ENCODE measurements at places on chromosomes 2 and 18.
A peak's percentile ranks its signal among the peaks of the same experiment; 100 is the strongest.

GRCh38 chr2:155662224-155662623 is 670.3 kb downstream of the NR4A2 start:
- no peak for DNase-seq

GRCh38 chr2:63695583-63695982 is 106.8 kb downstream of the MDH1 start:
- DNase-seq = no peak

DNA sequence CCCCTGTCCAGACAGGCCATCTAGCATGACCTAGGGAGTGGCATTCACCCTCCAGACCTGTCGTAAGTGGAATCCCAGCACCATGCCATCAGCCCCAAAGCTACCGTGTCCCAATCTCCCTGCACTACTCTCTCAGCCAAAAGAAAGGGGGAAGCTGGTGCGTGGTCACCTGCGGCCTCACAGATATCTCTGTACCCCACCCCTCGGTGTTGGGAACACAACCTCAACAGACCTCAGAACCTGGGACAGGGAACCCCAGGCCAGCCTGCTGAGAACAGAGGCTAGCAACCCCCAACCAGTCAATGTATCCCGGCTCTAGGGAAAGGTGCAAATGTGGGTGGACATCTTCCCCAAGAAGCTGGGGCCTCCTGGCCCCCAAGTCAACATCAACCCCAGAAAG is 38.2 kb downstream of the LMAN2L start:
- DNase-seq = no peak

GRCh38 chr2:171807831-171808393 is 86.1 kb downstream of the SLC25A12 start:
- DNase-seq = no peak

GRCh38 chr2:94872088-94872618 is 923 bp downstream of the TEKT4 start:
- no peak for DNase-seq

- no peak for DNase-seq
Measured at GRCh38 chr2:224598678-224599077, 13.5 kb upstream of the CUL3 start.

DNA sequence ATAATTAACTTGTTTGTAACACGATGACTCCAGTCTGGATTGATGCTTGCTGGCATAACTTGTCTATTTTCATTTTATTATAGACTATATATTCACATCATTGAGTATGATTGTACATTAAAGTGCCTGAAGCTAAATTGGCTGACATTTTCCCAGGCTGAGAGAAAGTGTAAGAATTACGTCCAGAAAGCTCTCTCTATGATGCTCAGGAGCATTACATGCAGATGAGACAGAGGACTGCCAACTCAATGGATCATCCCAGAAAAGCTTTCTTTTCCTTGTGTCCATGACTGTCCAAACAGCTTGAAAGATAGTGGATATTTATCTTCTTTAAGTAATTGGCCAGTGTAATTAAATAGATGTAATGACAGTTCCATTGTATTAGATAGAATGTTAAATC is 1372.2 kb upstream of the TMEFF2 start:
- no peak for DNase-seq

- DNase-seq = no peak
Measured at GRCh38 chr18:9189491-9189890, 52.9 kb downstream of the ANKRD12 start.

DNA sequence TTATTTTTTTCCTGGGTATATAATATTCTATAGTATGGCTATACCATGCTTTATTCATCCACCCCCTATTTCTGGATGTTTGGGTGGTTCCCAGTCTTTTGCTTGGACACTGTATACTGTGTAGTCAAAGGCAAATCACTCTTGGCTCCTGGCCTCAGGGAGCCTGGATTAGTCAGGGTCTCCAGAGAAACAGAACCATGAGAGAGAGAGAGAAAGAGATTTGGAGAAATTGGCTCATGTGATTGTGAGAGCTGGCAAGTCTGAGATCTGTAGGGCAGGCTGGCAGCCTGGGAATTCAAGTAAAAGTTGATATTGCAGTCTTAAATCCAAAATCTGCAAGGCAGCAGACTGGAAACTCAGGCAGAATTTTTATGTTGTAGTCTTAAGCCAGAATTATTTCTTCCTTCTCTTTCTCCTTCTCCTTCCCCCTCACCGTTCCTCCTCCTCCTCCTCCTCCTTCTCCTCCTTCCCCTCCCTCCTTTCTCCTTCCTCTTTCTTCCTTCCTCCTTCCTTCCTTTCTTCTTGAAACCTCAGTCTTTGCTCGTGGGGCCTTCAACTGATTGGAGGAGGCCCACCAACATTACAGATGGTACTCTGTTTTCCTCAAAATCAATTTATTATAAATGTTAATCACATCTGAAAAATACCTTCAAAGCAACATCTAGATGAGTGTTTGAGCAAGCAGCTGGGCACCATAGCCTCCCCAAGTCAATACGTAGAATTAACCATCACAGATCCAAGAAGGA is 33.0 kb downstream of the CTIF start:
- no peak for DNase-seq

GRCh38 chr2:121489911-121490583 is 40.6 kb upstream of the RNU4ATAC start:
- DNase-seq = no peak

DNA sequence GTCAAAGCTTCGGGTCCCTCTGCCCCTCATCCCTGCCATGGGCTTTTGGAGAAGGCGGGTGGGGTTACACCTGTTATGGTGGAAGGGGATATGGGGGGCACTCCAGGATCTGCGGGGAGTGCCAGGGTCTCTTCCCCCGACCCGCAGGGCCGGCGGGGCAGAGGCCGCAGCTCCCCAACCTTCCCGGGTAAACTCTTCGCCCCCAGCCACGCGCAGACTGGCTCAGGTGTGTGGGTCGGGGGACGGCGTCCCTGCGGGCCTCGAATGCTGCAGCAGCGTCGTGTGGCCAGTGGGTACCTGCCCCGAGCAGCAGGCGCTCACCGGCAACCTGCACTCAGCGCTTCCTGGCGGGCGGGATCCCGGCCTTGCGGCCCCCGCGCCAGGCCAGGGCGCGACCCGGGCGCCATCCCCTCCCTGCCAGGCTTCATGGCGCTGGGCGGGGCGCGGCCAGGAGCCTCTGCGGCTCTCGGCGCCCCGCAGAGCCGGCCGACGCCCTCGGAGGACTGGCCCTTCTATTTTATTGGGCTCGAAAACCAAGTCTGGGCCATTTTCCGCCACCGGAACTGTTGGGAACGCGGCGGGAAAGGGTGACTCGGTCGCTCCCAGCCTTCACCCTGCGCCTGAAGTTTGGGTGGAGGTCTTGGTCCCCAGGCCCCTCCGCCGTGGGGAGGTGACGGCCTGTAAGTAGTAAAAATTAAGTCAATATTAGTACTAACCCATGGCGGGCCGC is 4.5 kb downstream of the GBX2 start:
- DNase-seq = no peak

DNA sequence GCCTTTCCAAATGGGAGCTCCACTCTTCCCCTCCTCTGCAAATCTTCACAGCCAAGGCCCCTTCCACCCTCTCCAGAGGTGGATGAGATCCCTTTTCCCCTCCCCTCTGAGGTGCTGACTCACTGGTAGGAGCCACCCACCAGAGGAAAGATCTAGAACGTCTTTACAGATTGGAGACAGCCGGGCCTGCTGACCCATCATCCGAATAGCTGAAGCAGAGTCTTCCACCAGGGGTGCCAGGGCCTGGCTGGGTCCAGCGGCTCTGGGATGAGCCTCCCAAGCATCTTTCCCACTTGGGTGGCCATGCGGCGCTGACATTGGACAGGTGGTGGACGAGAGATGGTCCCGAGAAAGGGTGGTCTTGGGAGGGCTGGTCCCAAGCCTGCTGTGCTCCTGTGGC is 9.0 kb downstream of the ERFE start:
- DNase-seq = no peak

- DNase-seq = no peak
Measured at GRCh38 chr2:74503506-74504475, 3.7 kb downstream of the PCGF1 start.

- no peak for DNase-seq
Measured at GRCh38 chr2:170562928-170563327, 152.2 kb upstream of the SP5 start.

GRCh38 chr18:9914584-9915290 is 921 bp downstream of the VAPA start:
- peak; percentile 38 for DNase-seq

DNA sequence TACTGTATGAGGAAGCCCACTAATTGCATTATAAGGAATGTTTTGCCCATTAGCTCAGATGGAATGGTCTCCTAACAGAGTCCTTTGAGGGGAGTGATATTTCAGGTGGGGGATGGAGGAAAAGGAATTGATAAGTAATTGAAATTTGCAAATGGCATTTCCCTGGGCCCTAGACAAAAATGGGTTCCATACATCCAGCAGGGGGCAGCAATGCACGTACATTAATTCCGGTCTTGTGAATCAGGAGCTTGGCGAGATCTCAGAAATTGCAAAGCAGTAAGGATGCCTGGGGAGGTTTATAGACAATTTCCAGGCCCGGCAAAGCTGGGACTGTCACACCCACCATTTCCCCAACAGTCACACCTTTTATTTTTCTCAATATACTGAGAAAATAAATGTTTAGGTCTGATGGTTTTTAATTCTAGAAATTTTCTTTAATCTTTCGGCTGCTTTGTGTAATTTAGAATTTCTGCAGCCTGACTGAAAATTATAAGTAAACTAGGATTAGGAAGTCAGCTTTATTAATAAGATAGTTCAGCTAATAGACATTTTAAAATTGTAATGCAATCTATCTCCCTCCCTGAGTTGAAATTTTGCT is 122.8 kb downstream of the LYPD1 start:
- DNase-seq = no peak

- DNase-seq = no peak
Measured at GRCh38 chr2:215479121-215479520, 43.3 kb upstream of the FN1 start.

DNA sequence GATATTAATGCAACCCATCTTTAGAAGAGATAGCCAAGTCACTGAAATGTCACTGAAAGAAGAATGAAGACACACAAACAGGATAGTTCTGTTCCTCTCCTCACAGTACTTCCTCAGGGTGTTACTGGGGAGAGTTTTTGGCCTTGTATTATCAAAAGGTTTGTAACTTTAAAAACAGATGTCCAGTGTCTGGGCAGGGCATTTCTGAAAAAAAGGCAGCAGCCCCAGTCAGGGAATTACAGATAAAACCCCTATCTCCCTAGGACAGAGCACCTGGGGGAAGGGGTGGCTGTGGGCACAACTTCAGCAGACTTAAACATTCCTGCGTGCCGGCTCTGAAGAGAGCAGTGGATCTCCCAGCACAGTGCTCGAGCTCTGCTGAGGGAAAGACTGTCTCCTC is 30.8 kb downstream of the LANCL1 start:
- DNase-seq = no peak

DNA sequence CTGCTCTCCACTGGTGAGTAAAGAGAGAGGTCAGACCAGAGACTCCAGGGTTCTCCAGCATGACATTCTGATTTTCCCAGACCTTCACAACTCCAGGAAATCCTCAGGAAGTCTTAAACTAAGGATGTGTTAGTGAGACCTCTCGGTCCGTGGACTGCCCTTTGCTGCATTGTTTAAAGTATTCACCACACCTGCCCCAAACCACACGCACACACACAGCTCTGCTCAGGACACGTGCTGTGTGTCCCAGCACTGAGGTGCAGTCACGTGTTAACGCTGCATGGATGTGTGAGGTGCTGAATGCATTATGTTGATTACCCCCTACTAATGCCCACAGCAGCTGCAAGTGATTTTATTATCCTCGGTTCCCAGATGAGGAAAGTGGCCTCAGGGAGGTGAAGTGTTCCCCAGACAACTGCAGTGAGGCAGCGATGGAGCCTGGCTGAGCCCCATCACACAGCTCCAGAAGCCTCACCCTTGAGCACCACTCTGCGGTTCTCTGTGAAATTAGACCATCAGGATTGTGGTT is 68.4 kb downstream of the TRAPPC12 start:
- no peak for DNase-seq

DNA sequence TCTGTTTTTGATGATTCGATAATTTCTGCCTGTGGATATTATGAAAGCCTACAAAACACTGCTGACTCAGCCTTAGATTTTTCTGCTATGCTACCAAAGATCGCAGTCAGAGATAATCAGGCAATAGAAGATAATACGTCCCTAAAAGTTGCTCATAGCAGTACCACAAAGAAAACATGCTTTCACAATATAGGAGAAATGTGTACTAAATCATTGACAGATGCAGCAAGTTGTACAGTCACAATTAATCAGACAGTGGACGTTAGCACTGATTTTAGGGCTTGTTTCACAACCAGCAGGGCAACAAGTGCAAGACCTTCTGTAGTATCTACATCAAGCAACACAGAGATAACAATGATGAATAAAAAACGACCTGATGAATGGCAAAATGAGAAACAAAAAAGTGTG is 19.5 kb downstream of the RBM44 start:
- no peak for DNase-seq

DNA sequence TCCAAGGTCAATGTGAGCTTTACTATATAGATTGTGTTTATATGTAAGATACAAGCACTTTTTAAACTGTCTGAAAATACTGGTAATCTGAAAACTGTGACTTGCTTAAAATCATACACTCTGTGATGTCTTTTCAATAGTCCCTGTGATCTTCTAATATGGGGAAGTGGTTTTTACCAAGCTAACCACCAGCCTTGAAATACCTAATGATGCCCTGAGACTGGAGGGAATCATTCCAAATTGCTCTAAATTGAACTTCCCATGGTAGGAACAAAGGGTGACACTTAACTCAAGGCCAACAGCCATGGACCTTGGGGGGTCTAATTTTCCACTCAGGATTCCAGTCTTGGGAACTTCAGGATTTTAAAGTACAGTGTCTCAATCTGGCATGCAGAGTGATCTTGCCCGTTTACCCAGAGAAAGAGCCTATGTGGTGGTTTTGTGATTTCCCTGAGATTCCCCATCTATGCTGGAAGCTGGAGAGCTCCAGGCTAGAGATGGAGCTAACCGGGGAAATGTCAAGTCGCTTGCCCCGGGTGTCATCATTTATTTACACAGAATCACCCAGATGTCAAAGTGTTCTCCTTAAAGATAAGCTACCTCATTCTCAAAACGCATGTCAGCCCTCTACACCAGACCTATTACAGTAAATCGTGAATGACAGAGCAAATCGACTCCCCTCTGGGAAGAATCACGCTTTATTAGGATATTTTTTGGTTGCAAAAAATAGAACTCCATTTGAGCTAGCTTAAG is 198.5 kb downstream of the SP3 start:
- DNase-seq = no peak

- no peak for DNase-seq
Measured at GRCh38 chr18:63936156-63936931, 12.8 kb upstream of the HMSD start.
